ENCODE measurements at places on chromosomes 1 and 21.

GRCh38 chr1:37325509-37326437 is 148.6 kb upstream of the ZC3H12A start:
- no peak for DNase-seq

- DNase-seq: no peak
These were observed 57.5 kb upstream of the PRDM2 start for GRCh38 chr1:13642306-13643004.

GRCh38 chr21:18617291-18617690 is 213.7 kb upstream of the TMPRSS15 start:
- DNase-seq: no peak

DNA sequence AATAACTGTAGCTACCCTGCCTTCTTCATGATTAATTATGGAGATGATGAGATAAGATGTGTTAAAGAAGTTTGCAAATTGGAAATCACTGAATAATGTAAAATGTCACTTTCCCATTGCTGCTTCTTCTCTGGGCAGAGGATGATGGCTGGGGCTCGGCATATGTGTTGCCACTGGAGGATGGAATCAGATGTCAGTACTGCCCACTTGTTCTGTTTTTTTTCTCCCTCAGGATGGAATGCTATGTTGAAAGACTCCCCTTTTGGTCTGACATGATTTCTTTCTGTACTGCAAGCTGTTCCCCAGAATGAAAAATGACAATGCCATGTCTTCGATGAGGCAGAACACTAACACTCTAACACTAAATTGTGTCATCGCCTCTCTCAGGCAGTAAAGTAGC is 373.9 kb upstream of the SPAG17 start:
- DNase-seq: no peak

- DNase-seq: no peak
These were observed 25.4 kb upstream of the AJAP1 start for GRCh38 chr1:4628992-4629391.

GRCh38 chr21:35929901-35930300 is 130.4 kb downstream of the SETD4 start:
- no peak for DNase-seq

GRCh38 chr1:8026976-8027747 is 1.1 kb upstream of the ERRFI1 start:
- DNase-seq: no peak

DNA sequence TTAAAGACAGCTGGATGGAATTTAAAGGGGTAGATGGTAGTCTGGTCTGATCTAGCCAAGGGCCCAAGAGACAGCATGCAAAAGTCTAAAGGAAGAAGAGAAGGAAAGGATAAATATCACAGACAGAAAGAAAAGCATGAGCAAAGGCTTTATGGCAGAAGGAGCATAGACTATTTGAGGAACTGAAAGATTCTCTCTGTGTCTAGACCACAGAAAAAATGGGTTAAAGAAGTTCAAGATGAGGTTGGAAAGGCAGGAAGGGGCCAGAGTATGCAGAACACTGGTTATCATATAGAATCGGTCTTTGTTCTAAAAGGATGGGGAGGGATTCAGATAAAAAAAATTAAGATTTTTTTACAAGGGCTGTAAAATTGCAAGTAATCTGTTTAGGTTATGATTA is 136.8 kb upstream of the SGIP1 start:
- no peak for DNase-seq

DNA sequence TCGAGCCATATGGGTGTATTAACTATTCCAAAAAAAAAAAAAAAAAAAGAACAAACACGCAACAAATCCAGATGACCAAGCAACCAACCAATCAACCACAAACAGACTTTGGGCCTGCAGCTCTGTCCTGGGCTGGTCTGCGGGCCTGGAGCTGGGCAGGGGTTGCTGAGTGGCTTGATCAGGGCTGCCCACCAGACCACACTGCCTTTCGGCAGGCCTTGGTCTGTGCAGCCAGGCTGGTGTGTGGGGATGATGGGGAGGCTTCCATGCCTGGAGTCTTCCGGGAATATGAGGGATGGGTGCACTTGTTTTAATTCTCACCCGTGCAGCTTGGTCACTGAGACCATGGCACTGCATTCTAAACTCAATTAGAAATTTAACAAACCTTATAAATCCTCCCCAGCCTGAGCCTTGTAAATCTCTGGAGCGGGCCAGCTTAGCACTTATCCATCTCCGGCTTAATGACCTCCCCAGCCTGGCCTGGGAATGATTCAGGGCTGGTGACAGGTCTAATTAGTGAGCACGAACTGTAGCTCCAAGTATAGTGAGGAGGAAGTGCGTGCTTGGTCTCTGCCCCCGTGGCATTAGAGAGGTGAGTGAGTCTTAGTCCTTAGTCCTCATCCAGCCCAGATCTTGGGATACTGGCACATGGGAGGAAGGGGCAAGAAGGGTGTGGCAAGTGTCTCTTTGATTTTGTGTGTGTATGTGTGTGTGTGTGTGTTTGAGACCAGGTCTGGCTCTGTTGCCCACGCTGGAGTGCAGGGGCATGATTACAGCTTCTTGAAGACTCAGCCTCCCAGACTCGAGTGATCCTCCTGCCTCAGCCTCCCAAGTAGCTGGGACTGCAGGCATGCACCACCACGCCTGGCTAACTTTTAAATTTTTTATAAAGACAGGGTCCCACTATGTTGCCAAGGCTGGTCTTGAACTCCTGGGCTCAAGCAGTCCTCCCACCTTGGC is 74.6 kb upstream of the CSF3R start:
- DNase-seq: no peak

GRCh38 chr1:27563591-27564471 is 40.1 kb downstream of the AHDC1 start:
- no peak for DNase-seq

- no peak for DNase-seq
These were observed 793.2 kb downstream of the PLA2G4A start for GRCh38 chr1:187621951-187622350.

GRCh38 chr1:4379451-4380175 is 274.8 kb upstream of the AJAP1 start:
- DNase-seq: no peak

- no peak for DNase-seq
These were observed 10.3 kb downstream of the ADGRB2 start for GRCh38 chr1:31753707-31754349.

GRCh38 chr1:155127105-155127966 is at the start of gene EFNA1:
TSS of gene EFNA1 (plus strand) at chr1:155127876. CDS start at chr1:155127978, 102 bp downstream.
- peak; percentile 17 for DNase-seq

- DNase-seq: no peak
These were observed 27.7 kb downstream of the RAB7B start for GRCh38 chr1:205975387-205975998.

- no peak for DNase-seq
These were observed 112.3 kb upstream of the TSPAN2 start for GRCh38 chr1:115201598-115201997.

All from stimulated activated CD4-positive, alpha-beta T cell treated with anti-CD3 and anti-CD28 coated beads, TNF-alpha, amount 100 ng/mL, for 4 hours (primary cell).